Nasal cavity respiratory epithelium epithelial cell of viscerocranial mucosa (primary cell): ENCODE measurements at places on chromosomes 3 and 15. TPM values are rescaled to one million over a fixed set of nuclear protein-coding genes. Genes with fewer than 3 reads are reported as not detected.

The SUSD5 gene
- total RNA-seq: 0.28 TPM in 1 of 2 replicates, not detected in the other

The TMEM266 gene
- 0.34 and 2.2 TPM in 2 replicates for total RNA-seq

The ECE2 gene
- total RNA-seq: not detected in 2 replicates

The ZWILCH gene
- 6.1 and 7.5 TPM in 2 replicates for total RNA-seq

The EFHB gene
- under 0.01 TPM in 1 of 2 replicates, not detected in the other for total RNA-seq
